ENCODE measurements at places on chromosomes 1 and 21.

- no peak for DNase-seq
Measured at GRCh38 chr21:35882791-35883240, 177.5 kb downstream of the SETD4 start.

- DNase-seq = no peak
Measured at GRCh38 chr1:245019910-245020486, 134.8 kb upstream of the KIF26B start.

- no peak for DNase-seq
Measured at GRCh38 chr1:78424720-78425119, 66.1 kb upstream of the PTGFR start.

- no peak for DNase-seq
Measured at GRCh38 chr1:51524817-51525216, 5.8 kb upstream of the EPS15 start.

DNA sequence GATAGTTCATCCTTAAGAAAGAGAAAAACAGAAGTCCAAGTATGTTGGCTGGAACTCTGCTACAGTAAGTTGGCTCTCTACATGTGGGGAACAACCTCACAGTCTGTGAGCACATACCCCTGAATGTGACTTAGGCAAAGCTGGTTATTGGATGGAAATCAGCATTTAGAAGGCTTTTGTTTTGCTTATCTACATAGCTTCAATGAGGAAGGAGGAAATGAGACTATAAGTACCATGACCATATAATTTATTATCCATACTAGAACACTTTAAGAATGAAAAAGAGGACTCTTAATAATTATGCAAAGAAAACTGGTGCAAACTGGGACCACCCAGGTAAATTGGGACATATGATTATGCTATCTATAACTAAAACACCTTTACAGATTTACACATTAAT is 31.7 kb upstream of the CD55 start:
- no peak for DNase-seq

DNA sequence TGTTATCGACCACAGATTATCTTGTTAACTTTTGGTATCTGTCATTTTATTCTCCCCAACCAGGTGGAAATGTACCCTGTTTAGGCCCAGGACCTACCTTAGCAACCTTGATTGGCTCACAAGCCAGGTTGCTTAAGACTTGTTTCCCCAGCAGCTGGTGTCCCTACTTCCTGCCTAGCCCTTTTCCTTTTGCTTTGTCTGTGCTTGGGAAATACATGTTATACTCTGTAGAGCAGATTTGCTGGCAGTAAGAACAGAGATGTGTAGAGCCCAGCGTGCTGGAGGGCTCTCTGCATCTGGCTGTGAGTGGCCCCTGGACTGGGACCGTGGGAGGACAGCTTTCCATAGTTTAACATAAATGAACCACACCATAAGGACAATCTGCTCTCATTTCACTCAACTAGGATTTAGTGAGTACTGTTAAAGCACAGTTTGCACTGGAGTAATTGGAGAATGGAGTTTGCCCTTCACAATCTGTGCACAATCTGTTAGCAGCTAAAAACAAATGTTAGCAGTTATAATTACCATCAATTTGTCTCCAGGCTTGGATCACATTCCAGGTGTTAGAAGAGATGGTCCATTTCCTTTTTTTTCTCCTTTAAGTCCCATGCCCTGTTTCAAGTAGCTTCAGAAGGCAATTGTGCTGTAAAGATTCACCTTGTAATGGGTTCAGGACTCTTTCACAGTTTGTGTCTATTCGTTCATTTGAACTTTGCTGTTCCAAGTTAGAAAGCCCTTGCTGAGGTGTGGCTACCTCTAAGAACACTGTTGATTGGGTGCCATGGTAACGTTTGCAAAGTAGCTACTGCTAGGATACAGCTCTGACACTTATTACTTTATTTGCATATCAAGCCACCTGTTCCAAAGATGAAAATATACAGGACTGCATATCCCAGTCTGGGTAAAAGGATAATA is at the start of gene APOBEC4:
Gene APOBEC4, minus strand, starts transcription at position 770 of the 915 bp plus-strand sequence. CDS start 4,535 bp downstream, outside the sequence.
- no peak for DNase-seq

DNA sequence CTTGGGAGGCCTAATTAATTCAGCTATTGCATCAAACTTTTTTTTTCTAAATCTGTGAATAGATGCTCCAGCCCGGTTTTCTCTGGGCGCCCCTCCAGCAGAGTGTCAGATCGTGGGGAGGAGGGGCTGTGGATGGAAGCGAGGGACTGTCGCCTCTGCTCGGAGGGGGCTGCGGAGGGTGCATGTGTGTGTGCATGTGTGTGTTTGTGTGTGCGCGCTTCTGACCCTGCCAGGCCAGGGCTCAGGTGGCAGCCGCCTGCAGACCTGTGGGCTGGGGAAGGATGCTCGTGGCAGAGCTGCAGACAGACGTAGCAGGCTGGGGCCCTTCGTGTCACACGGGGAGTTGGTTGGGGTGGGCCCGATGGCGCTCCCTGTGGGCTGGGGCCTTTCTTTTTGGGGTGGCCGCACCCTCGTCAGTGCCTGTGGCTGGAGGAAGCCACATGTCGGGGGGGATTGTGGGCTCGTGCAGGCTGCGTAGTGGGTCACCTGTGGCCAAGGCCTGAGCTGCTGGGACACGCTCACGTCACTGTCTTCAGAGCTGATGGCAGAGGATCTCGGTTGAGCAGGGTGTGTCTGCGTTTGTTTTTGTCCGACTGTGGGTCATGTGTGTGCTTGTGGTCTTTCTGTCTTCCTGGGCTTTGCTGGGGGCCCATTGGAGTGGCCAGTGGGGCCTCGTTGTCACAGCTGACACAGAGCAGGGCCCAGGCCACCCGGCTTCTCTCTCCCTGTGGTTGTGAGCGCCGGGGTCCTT is 2.8 kb downstream of the SKI start:
- no peak for DNase-seq

- DNase-seq = no peak
Measured at GRCh38 chr1:23376890-23377811, 7.5 kb upstream of the ZNF436 start.

DNA sequence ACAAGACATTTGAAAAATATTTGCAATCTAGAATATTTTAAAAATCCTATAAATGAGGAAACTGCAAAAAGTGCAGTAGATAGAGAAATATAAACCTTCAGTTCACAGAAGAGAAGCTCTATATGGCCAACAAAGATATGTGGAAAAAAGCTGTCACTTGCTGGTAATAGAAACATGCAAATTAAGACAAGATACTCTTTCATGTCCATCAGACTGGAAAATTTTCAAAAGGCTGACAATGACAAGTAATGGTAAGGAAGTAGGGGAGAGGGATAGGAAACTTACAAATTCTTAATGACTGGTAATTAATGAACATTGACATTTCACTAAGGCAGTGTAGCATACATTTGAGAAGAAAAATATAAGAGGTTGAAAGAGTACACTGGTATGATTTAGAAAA is 147.9 kb downstream of the MRPL39 start:
- no peak for DNase-seq

- no peak for DNase-seq
Measured at GRCh38 chr1:206508956-206509355, 1.6 kb downstream of the RASSF5 start.

GRCh38 chr1:92949937-92950817 is 11.1 kb downstream of the DIPK1A start:
- no peak for DNase-seq

Data from activated naive CD4-positive, alpha-beta T cell (primary cell).